Cortex of kidney (tissue), 1 donor: ENCODE measurements at places on chromosomes 4 and X.

- no peak for DNase-seq
Observed at GRCh38 chrX:28997706-28998463, 410.6 kb downstream of the IL1RAPL1 start.

- DNase-seq = no peak
Observed at GRCh38 chr4:54228056-54228527, 1.0 kb upstream of the PDGFRA start.

DNA sequence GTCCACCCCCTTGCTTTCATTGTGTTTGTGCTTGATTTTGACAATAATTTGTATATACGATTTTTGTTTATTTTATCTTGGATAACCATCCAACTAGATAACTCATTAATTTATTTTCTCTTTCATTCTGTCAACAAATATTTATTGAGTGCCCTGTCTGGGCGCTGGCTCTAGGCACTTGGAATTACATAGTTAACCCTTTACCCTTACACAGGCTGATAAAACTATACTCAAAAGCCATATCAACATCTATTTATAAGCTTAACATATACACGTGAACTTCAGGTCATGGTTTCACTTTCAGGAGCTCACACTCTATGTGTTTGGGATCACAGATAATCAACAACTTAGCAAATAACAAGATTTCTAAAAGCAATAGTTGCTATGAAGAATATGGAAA is 226.3 kb upstream of the PPARGC1A start:
- DNase-seq = no peak

DNA sequence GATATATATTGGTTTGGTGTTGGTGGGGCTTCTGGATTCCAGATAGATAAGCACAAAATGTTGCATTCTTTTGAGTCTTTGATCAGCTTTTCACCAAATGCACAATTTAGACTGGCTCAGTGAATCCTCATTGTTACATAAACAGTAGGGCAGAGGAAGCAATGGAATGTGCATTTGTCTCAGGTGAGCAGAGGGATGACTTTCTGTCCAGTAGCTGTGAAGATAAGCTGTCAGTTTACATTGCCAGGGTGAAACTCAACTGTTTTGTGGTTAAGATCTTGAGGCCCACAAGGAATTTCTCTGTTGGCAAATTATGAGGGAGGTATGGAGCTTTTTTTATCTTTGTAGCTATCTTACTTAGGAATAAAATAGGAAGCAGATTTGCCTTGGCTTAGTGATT is 168.0 kb downstream of the GALNTL6 start:
- DNase-seq = no peak

DNA sequence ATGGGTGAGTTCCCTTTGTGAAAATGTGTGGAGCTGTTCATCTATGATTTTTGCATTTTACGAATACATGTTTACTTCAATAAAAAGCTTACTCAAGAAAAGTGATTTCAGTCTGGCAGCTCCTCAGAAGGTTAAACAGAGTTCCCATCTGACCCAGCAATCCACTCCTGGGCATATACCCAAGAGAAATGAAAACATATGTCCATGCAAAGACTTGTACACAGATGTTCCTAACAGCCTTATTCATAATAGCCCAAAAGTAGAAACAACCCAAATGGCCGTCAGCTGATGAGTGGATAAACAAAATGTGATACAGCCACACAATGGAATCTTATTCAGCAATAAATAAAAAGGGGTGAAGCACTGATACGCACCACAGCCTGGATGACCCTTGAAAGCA is 20.8 kb downstream of the CLCN4 start:
- no peak for DNase-seq

GRCh38 chr4:159639671-159640323 is 536.9 kb downstream of the RAPGEF2 start:
- DNase-seq = no peak

DNA sequence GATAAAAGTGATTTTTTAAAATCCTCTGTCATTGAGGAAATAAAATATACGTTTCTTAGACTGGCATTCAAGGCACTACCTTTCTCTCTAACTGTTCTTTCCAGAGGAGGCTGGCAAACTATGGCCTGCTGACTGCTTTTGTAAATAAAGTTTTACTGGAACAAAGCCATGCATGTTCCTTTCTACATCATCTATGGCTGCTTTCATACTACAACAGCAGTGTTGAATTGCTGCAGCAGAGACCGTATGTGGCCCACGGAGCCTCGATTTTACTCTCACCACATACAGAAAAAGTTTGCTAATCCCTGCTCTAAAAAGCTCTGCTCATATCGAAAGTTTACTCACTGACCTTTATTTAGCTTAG is 20.2 kb downstream of the SETD7 start:
- no peak for DNase-seq

DNA sequence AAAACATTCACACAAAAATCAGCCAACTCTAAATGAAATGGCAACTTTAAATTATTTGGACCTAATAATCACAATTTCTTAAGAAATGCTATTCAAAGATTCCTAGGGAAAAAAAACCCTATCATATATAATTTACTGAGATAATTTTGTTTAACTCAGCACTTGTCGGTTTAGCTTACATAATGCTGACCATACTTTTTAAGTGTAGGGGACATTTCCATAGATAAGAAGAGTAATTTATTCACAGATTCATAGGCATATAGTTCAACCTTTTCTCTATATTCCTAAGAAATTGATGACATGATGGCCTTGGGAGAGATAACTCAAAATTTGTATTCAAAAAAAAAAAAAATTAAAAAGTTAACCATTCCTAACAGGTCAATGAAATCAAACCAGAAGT is 260.8 kb upstream of the PGRMC2 start:
- DNase-seq = no peak

DNA sequence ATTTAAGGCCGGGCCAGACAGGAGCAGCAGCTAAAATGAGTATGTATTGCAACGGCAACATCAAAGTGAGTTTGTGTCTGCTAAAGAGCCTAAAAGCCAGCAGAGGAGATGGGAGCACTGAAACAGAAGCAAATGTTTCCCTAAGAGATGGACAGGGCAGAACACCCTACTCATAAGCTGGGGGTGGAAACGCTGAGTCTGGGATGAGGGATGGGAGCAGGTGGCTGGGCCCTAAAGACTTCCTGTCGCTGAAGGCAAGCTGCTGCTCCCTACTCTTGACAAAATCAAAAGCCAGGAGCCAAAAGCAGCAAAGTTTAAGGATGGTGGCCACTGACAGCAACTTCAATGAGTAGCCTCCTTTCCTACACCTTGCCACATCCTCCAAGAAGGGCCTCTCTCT is 40.6 kb upstream of the NAP1L5 start:
- no peak for DNase-seq

DNA sequence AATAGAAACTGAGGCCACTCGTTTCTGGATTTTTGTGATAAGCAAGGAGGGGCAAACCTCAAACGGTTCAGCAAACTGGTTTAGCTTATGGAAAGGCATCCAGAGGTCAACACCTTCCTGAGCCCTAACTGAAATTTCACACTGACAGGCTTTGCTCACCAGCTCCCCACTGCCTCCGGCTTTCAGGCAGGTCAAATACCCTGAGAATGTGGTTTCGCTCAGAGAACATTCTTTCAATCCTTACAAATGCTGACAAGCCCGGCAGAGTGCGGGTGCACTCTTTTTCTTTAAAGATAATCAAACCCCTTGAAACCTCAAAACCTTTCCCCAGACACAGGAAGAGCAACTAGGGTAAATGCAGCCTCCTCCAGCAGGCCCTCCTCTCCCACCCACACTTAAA is 41.5 kb downstream of the CD40LG start:
- no peak for DNase-seq

DNA sequence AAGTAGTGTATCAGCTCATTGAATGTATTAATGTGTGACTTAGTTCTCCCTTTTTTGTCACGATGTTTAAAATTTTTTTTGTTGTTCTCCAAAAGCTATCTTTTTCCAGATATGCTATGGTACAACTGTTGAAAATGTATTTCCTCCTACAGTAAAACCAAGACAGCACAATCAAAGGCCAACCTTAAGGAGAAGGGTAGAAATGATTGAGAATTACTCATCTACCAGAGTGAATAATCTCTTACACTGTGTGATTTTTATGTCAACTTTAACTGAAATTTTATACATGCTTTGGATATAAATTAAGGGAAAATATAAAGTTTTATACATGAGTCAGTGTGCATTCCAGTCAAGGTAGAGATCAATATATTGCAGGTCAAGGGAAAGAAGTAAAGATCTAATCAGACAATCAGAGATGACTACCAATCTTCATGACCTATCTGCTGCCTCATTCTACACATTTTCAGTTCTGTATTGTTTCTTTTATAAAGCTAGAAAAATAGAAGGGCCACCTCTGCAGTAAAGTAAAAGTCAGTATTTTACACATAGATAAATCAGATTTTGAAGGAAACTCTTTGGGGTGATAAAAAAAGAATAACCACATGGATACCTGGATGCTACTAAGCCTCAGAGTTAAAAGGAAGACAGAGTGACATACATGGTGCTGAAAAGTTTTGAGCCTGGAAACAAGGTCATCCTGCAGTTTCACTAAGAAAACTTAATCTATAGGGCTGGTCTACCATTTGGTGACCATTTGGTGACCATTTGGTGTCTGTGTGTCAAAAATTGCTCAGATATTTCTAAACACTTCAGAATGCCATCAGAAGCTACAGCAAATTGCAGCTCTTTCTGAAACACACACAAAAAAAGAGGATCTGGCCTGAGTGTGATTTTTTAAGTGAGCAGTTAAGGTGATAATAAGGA is 1.6 kb downstream of the FAM13A start:
- no peak for DNase-seq

DNA sequence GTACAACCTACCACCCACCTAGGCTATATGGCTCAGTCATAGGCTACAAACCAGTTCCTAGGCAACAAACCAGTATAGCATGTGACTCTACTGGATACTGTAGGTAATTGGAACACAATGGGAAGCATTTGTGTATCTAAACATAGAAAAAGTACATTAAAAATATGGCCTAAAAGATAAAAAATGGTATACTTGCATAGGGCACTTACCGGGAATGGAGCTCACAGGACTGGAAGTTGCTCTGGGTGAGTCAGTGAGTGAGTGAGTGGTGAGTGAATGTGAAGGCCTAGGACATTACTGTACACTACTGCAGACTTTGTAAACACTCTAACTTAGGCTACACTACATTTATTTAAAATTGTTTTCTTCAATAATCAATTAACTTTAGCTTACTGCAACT is 139.2 kb upstream of the RBPJ start:
- DNase-seq = no peak

GRCh38 chrX:38500866-38501265 is 60.5 kb upstream of the TSPAN7 start:
- no peak for DNase-seq

- DNase-seq = no peak
Observed at GRCh38 chr4:1603413-1604135, 80.5 kb downstream of the FAM53A start.

DNA sequence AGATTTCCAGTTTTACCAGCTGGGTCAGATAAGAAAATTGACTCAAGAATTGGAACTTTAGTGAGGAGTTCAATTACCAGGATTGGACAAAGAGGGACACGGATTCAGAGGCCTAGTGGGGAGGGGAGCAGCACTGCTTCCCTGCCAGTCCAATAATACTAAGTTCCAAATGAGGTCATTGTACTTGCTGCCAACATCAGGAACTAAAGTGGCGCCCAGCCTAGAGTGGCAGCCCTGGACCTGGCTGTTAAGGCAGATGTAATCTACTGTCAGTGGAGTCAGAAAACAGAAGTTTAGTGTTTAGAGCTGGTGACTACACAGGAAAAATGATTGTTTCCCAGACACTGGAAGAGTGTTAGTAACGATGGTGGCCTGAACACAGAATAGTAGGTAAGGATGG is 42.7 kb upstream of the RAPGEF2 start:
- DNase-seq = no peak

DNA sequence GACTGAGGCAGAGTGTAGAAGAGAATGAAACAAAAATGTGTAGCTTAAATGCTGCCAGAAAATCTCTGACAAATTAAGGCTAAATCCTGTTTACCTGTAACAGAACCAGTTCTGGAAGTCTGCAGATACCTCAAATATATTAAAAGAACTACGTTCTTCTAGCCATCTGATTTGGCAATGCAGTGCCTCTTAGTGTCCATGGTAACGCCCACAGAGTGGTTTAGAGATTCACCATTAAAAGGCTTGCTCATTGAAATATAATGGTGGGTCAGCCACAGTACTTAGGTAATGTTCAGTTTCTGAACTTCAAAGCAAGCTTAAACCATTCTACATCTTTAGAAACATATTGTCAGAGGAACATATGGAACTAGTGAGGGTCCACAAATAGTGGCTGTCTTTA is 23.2 kb upstream of the LUZP4 start:
- no peak for DNase-seq

- DNase-seq = no peak
Observed at GRCh38 chr4:252065-252601, 53.1 kb downstream of the ZNF732 start.

DNA sequence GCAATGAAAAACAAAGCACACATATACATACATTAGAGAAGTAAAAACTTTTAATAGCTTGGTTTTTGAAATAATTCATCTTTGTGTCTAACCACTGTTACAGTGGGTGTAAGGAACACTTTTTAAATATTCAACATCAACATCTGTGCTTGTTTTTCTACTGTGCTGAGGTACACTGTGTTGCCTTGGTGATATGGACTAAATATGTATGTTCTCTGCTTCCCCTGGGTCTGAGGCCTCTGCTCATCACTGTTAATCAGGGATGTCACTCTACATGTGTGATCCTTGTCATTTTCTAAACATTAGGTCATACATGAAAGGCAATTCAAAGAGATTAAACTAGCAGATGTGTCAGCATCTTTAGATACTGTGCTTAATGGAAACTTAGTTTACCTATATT is 10.9 kb downstream of the MCTS1 start:
- no peak for DNase-seq

GRCh38 chr4:118941149-118941548 is 52.5 kb downstream of the SYNPO2 start:
- no peak for DNase-seq

DNA sequence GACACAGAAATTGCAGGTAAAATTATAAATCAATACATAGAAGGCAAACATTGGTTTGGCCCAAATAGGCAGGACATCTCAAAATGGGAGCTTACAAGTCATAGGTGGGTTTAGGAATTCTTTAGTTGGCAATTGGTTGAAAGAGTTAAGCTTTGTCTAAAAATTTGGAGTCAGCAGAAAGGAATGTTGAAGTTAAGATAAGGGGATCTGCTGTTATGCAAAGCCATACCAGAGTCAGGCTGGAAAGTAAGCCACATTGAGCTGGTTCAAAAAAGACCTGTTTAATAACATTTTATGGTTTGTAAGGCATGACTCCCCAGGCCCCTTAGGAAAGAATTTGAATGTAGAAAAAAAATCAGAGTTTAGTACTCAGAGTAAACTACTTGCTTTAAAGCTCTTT is 92.6 kb downstream of the IL13RA2 start:
- no peak for DNase-seq

DNA sequence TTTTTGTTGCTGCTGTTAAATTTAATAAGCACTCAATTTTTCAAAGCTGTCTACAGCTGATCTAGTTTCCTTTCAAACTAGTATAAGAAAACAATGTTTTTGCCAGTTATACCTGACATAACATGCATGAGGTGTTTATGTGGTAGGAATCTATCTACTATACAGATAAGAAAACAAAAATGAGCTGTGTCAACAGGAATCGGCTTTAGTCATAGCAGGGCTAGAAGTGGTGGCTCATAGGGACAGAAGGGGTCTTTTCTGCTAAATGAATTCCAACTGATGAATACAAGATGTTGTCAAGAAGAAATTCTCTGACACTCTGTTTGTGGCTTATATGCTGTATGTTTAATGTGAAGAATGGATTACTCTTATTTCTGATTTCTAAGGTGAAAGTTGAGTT is 55.7 kb upstream of the CLNK start:
- no peak for DNase-seq
